ENCODE measurements at places on chromosomes 4 and X. TPM values are rescaled to one million over a fixed set of nuclear protein-coding genes. Genes with fewer than 3 reads are reported as not detected.

Gene AFM
- not detected for total RNA-seq

Gene KLKB1
- 0.08 TPM for total RNA-seq

Gene TMPRSS11B
- total RNA-seq, result 36.9 TPM

Gene CXCL3
- 0.28 TPM for total RNA-seq

Gene FRG2
- total RNA-seq, result not detected

- no peak for ATAC-seq
Observed at GRCh38 chr4:140448162-140448561, 20.7 kb upstream of the CLGN start.

DNA sequence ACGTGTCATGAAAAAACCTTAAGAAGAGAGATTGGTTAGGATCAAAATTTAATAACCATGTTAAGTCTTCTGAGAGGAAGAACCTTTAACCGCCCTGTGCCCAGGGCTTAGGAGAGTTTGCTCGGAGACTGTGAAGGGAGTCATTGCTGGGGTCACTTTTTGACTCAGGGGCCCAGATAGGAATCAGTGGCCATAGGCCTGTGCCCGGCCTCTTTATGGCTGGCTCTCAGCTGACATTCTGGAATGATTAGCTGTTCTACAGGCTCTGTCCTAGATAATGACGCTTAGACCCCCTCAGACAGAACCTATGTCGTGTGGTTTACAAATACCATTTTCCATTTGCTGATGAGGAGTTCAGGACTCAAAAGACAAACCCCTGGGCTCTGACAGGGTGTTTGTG, 174.1 kb downstream of the DCLK2 start:
- no peak for ATAC-seq

- peak; percentile 30 for ATAC-seq
Observed at GRCh38 chr4:1113311-1114009, at the start of gene RNF212. Gene RNF212, minus strand, starts transcription at chr4:1113564. Its CDS starts 100 bp downstream, at chr4:1113464.

Data from esophagus mucosa (tissue), 1 donor.